ENCODE measurements at places on chromosomes 2 and 18.

GRCh38 chr18:12008181-12008767 is 27.0 kb downstream of the IMPA2 start:
- DNase-seq = no peak

GRCh38 chr18:47545613-47546012 is 294.2 kb upstream of the SKOR2 start:
- DNase-seq = no peak

- no peak for DNase-seq
These were observed 29.5 kb upstream of the TMEM37 start for GRCh38 chr2:119402106-119402505.

DNA sequence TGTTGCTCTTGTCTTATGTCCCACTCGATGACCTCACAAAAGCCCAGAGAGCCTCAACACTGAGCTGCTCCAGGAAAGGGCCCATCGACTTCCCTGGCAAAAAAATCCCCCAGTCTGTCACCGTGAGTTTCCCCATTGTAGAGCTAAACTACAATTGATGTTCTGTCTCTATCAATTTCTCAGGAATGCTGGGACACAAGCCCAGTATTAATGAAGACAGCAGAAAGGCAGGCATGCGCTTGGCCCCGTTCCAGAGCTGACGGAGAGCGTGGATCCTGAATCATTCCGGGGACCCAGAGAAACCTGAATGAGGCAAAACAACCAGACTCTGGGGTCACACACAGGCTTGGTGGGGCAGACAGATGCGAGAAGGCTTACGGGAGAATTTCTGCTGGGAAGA is 146.9 kb downstream of the TTC32 start:
- no peak for DNase-seq

DNA sequence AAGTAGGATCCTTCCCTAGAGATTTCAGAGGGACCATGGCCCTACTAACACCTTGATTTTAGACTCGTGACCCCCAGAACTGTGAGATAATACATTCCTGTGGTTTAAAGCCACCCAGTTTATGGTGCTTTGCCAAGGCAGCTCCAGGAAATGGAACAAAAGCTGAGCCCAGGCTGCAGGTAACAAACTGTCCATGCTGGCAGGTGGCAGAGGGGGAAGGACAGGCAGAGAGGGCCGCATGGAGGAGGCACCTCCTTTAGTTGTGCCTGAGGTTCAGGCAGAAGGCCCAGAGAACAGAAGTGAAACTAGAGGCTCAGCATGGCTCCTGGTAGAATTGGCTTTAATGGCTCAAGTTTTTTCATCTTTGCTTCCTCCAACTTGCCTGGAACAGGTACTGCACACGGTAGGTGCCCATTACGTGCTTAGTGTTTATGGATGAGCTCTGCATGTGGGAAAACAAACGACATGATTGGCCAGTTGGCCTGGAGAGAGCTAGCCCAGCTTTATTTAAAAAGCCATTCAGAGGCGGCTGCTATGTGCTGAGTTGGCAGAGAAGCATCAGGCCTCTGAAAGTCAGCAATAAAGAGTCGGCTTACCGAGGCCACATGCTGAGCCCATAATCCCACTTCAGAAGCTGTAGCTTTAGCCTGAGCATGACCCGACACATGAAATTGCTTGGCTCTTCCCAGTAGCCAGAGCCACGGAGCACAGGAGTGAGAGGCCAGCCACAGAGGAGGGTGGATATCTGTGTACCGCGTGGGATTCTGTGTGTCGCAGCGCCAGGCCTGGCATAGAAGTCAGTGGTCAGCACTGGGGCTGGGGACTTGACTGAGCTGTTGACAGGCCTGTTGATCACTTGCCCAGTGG is 36.5 kb downstream of the HS1BP3 start:
- DNase-seq = no peak

DNA sequence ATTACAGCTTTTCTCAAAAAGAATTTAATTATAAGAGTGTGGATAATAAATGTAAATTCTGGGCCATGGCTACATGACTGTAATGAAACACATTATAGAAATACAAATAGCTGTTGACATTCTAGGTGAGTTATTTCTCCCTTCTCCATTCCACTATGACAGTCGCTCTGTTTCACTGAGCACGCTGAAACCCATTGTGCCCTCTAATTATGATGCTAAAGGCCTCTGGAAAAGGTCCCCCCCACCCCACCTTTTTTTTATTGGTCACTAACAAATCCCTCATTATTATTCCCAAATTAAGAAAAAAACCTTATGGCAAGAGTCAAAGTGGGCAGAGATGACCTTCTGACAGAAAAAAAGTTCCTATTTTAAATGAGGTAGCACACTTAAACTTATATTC is 285.0 kb upstream of the SIX3 start:
- no peak for DNase-seq

- DNase-seq = no peak
These were observed 143.1 kb upstream of the ZNF236 start for GRCh38 chr18:76679259-76679658.

DNA sequence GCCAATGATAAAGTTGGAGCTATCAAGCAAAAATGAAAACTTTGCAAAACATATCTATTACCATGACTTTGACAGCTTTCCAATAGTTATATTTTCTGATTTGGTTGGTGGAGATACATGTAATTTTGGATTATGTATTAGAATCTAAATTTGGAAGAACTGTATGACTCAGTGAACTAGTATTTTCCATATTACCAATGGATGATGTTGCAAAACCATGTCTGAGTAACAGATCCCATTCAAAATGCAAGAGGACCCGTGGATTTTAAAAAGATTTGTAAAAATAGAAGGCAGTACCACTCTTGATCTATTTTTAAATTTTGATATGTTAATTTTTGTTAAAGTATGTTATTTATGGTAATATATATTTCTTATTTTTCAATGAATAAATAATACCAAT is 83.0 kb downstream of the TAF4B start:
- no peak for DNase-seq

- DNase-seq = no peak
These were observed 501.6 kb upstream of the GYPC start for GRCh38 chr2:126154256-126154785.

DNA sequence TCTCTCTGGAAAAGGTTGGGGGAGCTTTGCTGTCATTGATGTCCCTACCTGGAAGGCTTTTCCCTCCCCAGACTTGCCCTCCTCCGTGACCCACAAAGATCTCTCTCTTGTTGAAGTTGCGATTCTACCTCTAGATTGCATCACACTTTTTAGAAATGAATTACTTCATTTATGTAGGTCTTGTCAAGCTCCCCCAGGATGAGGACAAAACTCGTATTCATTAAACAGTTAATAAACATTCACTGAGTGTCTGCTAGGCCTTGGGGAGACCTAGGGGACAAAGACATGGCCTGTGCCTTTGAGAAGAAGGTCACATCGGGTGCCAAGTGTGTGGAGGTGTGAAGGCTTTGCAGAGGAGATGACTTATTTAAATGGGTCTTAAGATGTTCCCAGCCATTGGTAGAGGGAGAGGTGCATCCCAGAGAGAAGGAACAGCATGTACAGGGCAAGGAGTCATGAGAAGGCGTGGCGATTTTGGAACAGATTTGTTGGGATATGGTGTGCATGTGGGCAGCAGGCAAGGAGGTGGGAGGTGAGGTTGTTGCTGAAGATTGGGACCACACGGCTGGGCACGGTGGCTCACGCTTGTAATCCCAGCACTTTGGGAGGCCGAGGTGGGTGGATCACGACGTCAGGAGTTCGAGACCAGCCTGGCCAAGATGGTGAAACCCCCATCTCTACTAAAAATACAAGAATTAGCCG is 9.8 kb upstream of the YWHAQ start:
- DNase-seq = no peak

- no peak for DNase-seq
These were observed 439.8 kb upstream of the HNRNPA3 start for GRCh38 chr2:176772816-176773215.

- no peak for DNase-seq
These were observed 102.9 kb upstream of the RIOK3 start for GRCh38 chr18:23350188-23350587.

GRCh38 chr2:177295484-177295883 is 31.0 kb upstream of the NFE2L2 start:
- no peak for DNase-seq

GRCh38 chr18:46051731-46052461 is 20.2 kb downstream of the PSTPIP2 start:
- no peak for DNase-seq

- DNase-seq = no peak
These were observed 21.6 kb upstream of the FLACC1 start for GRCh38 chr2:201378496-201379397.

DNA sequence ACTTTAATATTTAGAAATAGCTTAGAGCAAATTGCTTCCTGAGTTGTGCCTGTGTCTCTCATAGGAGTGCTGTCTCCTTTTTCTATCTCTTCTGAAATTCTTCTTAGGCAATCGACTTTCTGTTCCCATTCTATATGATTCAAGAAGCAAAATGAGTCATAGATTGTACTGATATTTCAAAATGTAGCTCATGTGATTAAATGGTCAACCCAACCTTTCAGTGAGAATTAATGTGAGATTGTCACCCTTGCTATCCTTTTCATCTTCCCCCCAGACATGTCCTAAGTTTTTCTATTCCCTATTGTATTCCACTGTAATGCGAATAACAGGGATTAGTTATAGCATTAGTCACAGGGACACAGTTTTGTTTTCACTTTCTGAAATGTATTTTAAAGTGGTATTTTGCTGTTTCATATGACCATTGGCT is 413.6 kb downstream of the THSD7B start:
- no peak for DNase-seq

GRCh38 chr2:165924946-165925345 is 28.6 kb downstream of the TTC21B start:
- DNase-seq = no peak

DNA sequence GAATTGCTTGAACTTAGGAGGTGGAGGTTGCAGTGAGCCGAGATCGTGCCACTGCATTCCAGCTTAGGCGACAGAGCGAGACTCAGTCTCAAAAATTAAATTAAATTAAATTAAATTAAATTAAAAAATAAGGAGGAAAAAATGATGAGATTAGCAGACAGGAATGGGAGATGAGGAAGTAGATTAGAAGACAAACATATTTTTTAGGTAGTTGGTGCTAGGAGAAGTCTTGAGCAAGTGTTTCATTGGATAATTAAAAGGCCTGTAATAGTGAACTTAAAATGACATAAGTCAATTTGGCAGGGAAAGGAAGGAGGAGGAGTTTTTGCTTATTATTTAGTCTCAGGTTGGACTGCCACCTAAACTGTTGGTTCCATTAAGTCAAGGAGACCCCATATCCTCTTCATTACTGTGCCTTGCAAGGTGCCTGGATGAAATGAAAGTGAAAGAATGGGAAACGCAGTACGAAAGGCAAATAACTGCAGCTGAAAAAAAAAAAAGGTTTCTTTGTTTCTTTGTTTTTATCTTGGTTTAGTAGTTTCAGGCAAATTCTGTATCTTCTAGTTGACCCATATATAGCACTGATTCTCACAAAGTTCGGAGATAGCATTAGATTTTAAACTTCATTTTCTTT is 162.0 kb downstream of the SLC8A1 start:
- DNase-seq = no peak

DNA sequence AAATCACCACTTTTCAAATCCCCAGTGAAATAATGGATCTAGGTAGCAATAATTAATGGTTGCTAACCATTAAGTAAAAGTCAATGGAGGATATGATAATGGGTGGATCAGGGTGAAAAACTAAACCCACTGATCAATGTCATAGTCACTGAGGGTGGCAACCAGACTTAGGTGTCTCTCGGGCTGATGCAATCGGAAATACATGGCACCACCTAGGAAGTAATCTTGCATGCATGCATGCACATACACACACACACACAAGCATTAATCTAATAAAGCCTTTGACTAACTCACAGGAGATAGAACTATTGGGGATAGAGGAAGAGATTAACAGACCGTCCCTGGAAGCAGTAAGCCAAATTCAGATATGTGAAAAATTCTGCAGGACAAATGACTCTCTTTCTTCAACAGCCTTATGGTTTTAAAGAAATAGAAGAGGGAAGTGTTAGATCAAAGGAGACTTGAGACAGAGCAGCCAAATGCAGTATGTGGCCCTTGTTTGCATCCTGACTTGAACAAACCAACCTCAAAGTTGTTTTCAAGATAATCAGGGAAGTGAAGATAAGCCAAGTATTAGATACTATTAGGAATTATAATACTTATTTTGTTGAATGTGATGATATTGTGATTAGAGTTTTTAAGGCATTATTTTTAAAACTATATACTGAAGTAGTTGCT is 186.0 kb upstream of the RMP24 start:
- no peak for DNase-seq

DNA sequence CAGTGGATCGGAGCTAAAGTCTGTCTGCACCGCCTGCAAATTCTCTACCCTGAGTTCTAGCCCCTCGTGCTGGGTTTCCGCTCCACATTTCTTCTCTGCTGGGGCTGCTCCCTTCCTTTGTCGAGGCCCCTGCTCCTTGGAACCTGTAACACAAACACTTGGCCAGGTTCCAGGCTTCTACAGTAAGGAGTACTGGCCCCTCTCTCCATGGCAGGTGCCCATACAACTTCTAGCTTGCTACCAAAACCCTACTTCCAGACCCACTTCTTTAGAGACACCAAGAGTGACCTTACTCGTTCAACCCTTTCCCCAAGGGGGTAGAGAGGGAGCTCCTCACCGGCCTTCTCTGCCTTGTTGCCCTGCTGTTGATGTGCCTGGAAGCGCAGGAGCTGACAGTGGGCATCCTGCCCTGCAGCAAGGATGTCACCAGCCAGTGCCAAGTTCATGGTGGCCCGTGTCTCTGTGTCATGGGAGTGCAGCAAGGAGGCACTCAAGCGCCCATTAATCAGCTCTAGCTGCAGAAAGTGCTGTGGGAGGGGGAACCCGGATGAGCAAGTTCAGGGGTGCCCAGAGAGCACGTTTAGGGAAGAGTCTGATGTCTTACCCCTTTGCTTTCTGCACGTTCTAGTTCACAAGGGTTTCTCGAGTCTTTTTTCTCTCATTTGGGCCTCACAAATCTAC is 1.1 kb downstream of the PREB start:
- DNase-seq = no peak

DNA sequence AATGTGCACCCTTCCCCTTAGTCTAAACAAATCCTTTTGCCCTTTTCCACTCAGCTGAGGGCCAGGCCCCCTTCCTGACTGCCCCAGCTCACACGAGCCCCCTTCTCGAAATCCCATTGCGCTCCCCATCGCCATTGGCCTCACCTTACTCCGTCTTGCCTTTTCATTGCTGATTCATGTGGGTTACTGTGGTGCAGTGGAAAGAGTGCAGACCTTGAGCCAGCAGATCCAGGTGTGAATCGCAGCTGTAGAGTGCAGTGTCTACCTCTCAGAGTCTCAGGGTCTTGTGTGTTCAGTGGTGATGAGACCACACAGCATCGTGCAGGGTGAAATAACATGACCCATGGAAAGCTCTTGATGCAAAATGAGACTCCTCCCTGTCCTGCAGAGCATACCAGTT is 132.4 kb upstream of the APCDD1 start:
- no peak for DNase-seq

DNA sequence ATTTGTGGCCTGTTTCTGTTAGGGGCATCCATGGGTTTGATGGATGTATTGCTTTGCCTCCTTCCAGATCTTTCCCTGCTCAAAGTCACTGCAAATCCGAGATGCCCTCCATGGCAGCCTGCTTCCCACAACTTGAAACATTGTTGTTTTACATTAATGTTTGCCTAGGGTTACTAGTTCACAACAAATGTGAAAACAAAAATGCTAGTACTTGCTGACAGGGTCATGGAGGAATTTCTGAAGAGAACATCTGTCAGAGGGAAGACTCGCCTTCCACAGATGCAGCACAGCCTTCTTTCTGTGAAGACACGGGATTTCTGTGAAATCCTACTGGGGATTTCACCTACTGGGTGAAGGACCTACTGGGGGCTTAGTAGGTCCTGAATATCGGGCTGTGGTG is 260.0 kb upstream of the FN1 start:
- DNase-seq = no peak

- DNase-seq = no peak
These were observed 617.3 kb upstream of the REG3G start for GRCh38 chr2:78407960-78408794.
